ENCODE measurements at places on chromosomes 13 and 19. TPM values are rescaled to one million over a fixed set of nuclear protein-coding genes. Genes with fewer than 3 reads are reported as not detected.

The SWSAP1 gene
- total RNA-seq, result 1.6 TPM

The THSD8 gene
- 9.3 TPM for total RNA-seq

The FCER2 gene
- total RNA-seq, result not detected

DNA sequence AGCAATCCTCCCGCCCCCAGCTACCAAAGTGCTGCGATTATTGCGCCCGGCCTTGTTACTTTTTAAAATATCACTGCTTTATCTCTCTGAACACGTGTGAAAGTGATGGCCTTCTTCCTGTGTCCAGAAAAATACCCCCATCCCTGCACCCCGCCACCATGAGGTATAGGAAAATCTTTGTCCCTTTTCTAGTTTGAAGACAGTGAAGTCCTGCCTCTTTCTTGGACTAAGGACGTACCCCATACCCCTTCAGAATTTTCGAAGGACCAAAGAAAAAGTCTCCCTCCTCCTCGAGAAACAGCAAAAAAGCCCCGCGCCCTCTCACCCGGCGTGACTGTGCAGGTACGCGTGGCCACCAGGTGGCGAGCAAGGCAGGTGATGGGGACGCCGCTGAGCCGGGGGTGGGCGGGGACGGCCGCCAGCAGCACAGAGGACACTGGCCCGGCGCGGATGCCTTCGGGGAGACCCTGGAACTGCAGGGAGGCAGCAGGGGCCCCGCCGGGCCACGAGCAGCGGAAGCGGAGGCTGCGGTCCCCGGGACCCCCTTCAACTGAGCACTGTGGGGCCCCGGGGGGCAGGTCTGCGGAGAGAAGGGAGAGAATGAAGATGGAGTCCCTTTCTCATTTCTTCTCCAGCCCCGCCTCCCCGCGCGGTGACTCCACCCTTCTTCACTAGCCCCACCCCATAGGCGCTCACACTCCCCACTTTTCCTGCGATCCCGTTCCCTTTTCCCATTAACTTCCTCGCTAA lies 3.2 kb downstream of the VSIG10L start:
- peak; percentile 52 for DNase-seq
- peaks cover 23% of the 10 kb centered on the region for H3K4me1 ChIP-seq
- peaks cover 3% of the 10 kb centered on the region for H3K27me3 ChIP-seq
- no peaks in the 10 kb centered on the region for H3K36me3 ChIP-seq
- H3K4me3 ChIP-seq, result peak overlapping the region; percentile 91
- H3K27ac ChIP-seq, result peak overlapping the region; percentile 95

GRCh38 chr19:46634045-46634655 lies 1.9 kb downstream of the GNG8 start:
- peak overlapping the region; percentile 46 for H3K4me3 ChIP-seq
- H3K27ac ChIP-seq, result no peak overlapping the region
- no peaks in the 10 kb centered on the region for H3K27me3 ChIP-seq
- H3K4me1 ChIP-seq, result peaks cover 28% of the 10 kb centered on the region

- H3K27me3 ChIP-seq, result peaks cover 23% of the 10 kb centered on the region
- peaks cover 18% of the 10 kb centered on the region for H3K4me1 ChIP-seq
- H3K36me3 ChIP-seq, result no peaks in the 10 kb centered on the region
These were observed 51.5 kb upstream of the GTF3A start for GRCh38 chr13:27372896-27373295.

DNA sequence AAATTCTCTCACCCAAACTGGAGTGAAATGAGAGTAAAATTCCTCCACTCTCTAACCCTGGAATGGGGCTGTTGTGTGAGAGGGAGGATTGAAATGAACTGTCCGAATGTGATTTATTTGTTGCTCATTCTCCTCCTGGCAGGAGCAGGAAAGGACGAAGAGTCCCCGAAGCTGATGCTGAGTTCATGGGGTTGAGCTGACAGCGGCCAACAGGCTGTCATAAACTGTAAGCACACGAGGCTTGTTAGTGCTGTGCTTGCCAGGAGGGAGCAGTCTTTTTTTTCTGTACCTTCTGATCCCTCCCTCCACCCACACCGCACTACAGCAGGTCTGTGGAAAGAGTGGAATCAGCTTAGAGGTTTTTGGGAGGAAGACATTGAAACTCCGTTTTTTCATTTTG lies 33.1 kb upstream of the ZNF331 start:
- H3K36me3 ChIP-seq, result no peaks in the 10 kb centered on the region
- H3K27ac ChIP-seq, result no peak overlapping the region
- peak overlapping the region; percentile 83 for H3K4me3 ChIP-seq
- peaks cover 17% of the 10 kb centered on the region for H3K4me1 ChIP-seq
- peaks cover 10% of the 10 kb centered on the region for H3K27me3 ChIP-seq

Measured in HFFc6 (cell line).